Foreskin fibroblast (primary cell): ENCODE measurements at places on chromosomes 13 and 19.

DNA sequence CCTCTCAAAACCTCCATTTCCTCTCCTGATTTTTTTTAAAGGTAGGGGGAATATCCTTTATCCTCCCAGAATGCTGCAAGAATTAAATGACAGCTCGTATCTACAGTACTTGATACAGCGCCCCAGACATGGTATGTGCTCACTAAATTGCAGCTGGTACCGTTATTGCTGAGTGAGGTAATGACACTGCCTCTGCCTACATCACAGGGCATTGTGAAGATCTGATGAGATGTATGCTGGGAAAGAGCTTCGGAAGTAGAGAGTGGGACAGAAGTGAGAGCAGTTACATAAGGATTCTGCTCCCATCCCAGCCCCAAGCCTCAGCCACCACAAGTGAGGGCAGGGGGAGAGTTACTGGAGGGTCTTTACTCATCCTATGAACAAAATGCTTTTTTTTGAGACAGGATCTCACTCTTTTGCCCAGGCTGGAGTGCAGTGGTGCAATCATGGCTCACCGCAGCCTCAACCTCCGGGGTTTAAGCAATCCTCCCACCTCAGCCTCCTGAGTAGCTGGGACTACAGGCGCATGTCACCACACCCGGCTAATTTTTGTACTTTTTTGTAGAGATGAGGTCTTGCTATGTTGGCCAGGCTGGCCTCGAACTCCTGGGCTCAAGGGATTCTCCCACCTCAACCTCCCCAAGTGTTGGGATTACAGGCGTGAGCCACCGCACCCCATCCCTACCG lies 1.7 kb upstream of the FKRP start:
- DNase-seq, result no peak

GRCh38 chr13:109256866-109257760 lies 529.3 kb downstream of the IRS2 start:
- DNase-seq, result peak; percentile 98

- DNase-seq, result no peak
Observed at GRCh38 chr13:48542581-48543341, 9.9 kb upstream of the RCBTB2 start.

DNA sequence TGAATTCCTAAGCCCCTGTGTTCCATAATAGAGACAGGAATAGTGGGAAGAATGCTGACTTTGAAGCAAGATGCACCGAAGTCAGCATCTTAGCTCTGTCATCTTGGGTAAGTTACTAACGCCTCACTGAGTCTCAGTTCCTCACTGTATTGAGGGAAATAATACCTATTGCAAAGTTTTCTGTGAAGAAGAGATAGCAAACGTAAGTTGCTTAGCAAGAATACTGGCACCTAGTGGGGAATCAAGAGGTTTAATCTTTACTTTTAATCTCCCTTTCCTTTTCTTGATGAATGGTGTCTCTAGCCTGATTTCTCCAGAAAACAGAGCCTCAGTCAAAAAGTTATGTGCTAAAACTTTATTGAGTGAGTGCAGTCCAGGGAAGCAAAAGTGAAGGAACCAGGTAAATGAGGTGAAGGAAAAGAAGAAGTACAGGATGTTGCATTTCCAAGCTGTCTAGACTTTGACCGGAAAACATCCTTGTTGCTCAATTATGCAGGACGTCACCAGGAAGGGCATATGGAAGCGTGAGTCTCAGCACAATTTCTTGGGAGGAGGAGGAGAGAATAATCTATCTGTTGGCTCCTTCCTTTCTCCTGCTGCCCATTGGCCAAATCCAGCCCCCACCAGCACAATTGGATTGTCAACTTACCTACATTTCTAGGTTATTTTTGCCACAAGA lies 210.0 kb downstream of the B3GLCT start:
- DNase-seq, result no peak

GRCh38 chr13:114043421-114044053 lies 69.7 kb upstream of the C13orf46 start:
- peak; percentile 95 for DNase-seq

- no peak for DNase-seq
Observed at GRCh38 chr13:75963302-75963701, 327.2 kb downstream of the LMO7 start.

DNA sequence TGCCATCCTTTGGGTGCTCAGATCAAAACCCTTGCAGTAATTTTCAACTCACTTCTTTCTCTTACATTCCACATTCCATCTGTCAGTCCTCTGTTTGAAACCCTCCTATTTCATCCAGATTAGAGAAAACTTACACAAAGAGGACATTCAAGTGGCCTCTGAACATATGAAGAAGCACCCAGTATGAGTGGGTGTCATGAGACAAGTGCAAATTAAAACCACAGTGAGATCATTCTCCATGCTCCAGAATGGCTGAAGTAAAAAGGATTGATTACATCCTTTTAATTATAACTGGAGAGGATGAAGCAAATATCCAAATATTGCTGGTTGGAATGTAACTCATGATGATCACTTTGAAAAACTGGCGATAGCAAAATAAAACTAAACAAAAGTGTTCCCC lies 96.5 kb downstream of the MIPEP start:
- no peak for DNase-seq

GRCh38 chr19:38340927-38341326 lies 5.3 kb downstream of the CATSPERG start:
- DNase-seq, result no peak

- DNase-seq, result peak; percentile 63
Observed at GRCh38 chr19:3737487-3738205, 23.8 kb downstream of the APBA3 start.

DNA sequence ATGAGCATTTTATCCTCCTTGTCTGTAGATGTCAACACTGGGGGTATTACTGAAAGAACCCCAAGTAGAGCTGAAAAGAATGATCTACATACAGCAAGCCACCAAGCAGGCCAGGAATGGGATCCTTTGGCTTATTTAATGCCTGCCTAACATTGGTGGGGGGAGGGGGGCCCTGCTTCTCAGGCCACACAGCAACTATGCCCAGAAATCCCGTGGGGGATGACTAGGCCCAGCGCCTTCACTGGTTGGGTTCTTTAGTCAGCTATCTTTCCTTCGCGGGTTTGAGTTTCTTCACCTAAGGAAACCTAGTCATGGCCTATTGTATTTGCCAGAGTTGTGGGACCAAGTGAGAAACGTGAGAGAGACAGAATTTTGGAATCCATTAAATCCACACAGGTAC lies 80.5 kb downstream of the CCNA1 start:
- no peak for DNase-seq

GRCh38 chr13:33206945-33207614 lies 78.5 kb downstream of the STARD13 start:
- no peak for DNase-seq

DNA sequence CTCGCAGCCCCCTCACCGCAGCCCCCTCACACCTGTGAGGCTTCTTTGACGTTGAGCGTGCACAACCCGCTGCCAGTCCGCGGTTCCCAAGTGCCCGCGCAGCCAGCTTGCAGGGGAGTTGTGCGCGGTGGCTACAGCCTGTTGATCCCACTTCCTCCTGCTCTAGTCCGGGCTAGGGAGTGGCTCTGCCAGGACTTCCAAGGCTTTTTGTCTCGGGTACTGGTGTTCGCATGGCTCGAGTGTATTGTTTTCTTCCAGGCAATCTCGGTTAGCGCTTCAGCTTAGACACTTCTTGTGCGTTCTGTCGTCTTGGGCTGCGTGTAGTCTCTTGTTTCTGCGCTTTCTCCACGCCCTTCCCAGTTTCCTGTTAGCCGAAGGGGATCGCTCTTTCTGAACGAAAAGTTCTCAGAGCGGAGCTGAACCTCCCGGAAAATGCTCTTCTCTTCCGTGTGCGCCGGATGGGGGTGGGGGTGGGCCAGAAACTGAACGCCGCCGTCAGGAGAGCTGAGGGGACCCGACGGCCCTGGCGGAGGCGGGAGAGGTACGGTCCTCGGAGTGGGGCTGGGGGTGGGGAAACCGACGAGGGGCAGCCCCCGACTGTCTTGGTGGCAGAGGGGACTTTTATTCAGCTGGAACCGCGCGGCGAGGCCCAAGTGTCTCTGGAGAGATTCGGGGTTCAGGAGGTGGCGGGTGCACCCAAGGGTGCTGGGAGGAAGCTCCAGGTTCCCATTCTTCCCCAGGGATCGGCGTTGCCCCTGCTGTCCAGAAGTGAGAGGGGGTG lies 697 bp upstream of the DGKH start:
- DNase-seq, result peak; percentile 72

- DNase-seq, result no peak
Observed at GRCh38 chr19:47097396-47098201, 16.0 kb downstream of the ZC3H4 start.

- DNase-seq, result no peak
Observed at GRCh38 chr19:40685563-40685962, 4.9 kb downstream of the NUMBL start.

- DNase-seq, result no peak
Observed at GRCh38 chr19:28377077-28377476, 835.9 kb downstream of the UQCRFS1 start.

- peak; percentile 21 for DNase-seq
Observed at GRCh38 chr19:29858000-29858596, 46.3 kb downstream of the CCNE1 start.

- no peak for DNase-seq
Observed at GRCh38 chr19:11620553-11620952, 23.3 kb downstream of the ZNF627 start.

- no peak for DNase-seq
Observed at GRCh38 chr13:36098080-36098479, 33.1 kb downstream of the DCLK1 start.

DNA sequence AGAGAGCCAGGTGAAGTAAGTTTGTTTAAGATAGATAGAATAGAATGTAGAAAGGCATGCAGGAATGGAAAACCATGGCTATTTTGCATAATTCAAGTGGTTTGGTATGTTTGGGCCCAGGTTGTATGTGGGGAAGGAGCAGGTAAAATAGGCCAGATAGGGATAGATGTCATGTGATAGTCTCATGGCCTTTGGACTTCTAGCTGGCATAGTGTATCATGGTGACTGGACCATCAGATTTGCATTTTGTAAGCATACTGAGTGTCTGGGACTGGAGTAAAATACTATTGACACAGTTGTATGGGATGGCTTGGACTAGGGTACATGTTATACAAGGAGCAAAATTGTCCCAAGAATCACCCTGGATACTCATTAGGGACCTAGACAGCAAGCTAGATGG lies 38.9 kb downstream of the COG3 start:
- DNase-seq, result no peak

DNA sequence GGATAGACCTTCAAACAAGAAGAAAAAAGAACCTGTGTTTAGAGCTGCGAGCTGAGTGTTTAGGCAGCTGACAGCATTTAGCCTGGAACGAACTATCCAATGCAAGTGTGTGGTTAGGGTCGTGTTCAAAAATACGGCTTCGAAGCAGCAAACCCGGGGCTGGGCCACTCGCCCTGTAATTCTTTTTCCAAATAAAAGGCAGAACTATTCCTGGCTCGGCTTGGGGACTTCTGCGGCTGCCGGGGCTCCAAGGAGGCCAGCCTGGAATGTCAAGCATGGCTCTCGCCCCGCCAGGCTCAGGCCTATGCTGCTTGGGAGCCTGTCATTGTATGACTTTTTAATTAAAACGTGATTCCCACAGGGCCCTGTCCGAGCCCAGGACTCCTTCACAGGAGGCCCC lies 51.7 kb upstream of the KLF2 start:
- DNase-seq, result no peak

GRCh38 chr13:44197791-44198770 lies 175.5 kb upstream of the SERP2 start:
- DNase-seq, result no peak

- DNase-seq, result no peak
Observed at GRCh38 chr19:54804101-54804500, 691 bp downstream of the KIR2DL4 start.

DNA sequence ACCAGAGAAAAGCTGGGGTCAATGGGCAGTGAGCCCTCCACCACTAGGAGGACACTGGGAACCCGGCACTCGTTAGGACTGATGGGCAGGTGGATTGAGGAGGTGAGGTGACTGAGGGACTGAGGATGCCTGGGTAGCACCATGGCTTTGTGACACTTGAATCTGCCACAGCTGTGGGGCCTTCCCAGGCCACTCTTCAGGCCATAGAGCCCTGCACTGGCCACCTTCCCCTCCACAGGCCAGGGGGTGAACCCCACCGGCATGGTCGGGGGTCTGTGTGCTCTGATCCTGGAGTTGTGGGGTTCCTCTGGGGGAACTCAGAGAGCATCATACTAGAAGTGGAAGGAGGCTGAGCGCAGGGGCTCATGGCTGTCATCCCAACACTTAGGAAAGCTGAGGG lies 423.5 kb downstream of the ZNF536 start:
- no peak for DNase-seq

DNA sequence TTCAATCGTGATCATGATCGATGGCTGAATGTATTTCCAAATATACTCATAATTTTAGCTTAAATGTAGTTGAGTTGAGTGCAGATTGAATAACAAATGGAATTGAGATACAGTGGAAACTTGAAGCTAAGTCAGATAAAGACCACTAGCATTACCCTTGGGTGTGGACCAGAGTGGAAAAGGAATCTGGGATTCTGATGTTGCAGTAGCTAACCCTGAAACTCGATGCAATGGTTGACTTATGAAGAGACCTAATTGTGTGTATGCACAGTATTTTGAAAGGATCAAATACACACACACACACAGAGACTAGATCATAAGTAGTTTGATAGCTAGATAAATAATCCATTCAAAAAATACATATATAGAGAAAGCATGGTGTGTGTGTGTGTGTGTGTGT lies 135.8 kb downstream of the RXFP2 start:
- no peak for DNase-seq

GRCh38 chr13:41075034-41075433 lies 13.7 kb downstream of the WBP4 start:
- DNase-seq, result no peak

GRCh38 chr19:8396563-8397203 lies 6.5 kb downstream of the RAB11B start:
- peak; percentile 49 for DNase-seq

DNA sequence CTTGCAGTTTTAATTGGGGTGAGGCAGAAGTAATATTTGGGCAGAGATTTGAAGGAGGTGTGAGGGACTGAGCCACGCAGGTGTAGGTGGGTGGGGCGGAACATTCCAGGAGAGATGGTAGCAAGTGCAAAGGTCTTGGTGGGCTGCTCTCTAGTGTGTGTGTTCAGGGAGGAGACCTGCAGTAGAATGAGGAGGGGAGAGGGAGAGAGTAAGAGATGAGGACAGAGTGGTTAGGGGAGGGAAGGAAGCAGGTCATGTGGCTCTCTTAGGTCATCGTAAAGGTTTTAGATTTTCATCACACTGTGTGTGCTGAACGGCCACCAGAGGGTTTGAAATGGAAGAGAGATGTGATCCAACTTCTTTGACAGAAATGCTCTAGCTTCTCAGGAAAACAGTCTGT lies 33.5 kb downstream of the WASF3 start:
- DNase-seq, result no peak
